ENCODE measurements at places on chromosomes 3 and 15. TPM values are rescaled to one million over a fixed set of nuclear protein-coding genes. Genes with fewer than 3 reads are reported as not detected.

DNA sequence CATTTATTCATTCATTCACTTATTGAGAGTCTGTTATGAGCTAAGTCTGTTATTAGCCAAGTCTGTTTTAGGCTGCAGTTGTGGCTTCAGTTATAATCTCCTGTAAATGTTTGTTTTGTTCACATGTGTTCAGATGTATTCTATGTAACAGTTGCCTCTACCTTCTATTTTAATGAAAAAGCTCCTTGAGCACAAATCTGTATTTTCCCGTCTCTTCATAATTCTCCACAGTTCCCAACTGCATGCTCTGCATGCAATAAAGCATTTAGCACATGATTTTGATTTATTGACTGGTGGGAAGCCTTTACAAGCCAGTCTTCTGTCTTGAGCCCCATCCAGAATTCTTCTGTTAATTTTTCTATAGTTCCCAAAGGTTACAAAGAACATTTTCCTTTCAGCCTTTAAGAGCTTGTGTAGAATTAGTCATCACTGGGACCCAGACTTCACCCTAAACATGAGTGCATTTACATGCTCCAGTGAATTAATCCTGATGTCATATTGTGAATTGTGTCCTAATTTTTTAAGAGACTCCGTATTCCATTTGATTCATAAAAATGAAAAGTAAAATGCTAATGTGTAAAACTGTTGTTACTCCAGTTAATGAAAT lies 122.3 kb upstream of the NR2E3 start:
- DNase-seq, result no peak

The PIGZ gene
- 7.5 TPM for total RNA-seq

DNA sequence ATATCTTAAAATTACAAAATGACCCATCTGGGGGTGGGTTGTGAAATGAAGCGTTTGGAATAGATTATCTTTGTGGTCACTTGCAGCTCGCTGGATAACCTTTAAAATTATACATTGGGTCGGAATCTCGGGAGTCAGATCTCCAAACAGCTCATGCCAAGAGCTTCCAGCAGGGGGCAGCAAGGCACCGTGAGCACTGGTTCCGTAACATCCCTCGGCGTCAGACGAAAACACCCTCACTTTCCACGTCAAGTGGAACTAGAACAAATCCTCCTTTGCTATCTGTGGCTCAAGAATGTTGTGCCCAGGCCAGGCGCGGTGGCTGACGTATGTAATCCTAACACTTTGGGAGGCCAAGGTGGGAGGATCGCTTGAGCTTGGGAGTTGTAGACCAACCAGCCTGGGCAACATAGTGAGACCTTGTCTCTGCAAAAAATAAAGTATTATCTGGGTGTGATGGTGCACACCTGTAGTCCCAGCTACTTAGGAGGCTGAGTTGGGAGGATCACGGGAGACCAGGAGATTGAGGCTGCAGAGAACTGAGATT lies 31.1 kb downstream of the UMPS start:
- peak; percentile 91 for DNase-seq

DNA sequence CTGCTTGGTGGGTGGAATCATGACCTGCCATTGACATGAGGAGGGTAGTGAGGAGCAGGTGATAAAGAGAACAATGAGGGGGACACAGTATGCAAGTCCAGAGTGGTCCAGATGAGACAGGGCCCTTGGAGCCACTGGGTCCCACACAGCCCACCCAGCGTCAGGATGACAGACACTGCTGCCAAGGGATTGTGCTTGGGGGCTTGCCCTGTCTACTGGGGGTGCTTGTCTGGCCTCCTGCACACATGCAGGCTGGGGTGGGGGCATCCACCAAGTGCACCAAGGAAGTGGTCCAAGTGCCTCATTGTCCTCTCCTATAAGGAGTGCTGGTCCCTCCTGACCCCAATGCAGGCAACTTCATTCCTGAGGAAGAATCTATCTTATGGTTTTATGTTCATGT lies 39.2 kb upstream of the CTSH start:
- DNase-seq, result no peak

DNA sequence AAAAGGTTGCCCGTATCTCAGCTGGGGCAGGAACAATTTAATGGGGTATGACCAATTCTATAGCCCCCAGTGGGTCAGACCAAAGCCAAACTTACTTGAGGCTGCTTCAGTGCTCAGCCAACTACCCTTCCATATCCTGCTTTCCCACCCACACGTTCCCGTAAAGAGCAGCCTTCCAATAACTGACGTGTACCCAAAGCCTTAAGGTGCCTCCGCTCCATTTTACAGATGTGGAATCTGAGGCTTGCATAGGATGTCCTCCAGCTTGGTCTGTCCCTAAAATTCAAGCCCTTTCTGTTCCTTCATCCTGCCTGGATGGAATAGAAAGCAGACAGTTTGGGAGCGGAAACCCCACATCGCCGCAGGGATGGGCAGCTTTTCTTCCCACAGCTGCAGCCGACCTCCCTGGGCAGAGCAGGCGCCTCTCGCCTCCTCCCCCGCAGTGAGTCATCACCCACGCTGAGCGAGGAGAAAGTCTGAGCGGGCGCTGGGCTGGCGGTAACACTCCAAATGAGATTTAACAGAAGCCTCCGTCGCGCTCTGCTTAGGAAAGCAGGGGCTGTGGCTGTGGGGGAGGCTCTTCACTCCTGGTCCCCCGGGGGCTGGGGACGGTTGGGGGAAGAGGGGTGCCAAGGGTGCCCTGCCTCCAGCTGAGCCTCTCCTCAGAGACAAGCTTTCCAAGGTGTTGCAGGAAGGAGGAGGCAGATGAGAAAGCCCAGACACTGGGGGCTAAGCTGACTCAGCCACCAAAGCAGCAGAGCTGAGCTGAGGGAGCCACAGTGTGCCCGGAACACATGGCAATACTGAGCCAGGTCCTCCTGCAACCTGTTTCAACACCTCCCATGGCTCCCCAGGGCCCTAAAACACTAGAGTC lies 57.8 kb upstream of the HRH1 start:
- peak; percentile 67 for DNase-seq

Measured in mucosa of gallbladder (tissue), 1 donor.